ENCODE measurements at places on chromosomes 12 and 14. TPM values are rescaled to one million over a fixed set of nuclear protein-coding genes. Genes with fewer than 3 reads are reported as not detected.

DNA sequence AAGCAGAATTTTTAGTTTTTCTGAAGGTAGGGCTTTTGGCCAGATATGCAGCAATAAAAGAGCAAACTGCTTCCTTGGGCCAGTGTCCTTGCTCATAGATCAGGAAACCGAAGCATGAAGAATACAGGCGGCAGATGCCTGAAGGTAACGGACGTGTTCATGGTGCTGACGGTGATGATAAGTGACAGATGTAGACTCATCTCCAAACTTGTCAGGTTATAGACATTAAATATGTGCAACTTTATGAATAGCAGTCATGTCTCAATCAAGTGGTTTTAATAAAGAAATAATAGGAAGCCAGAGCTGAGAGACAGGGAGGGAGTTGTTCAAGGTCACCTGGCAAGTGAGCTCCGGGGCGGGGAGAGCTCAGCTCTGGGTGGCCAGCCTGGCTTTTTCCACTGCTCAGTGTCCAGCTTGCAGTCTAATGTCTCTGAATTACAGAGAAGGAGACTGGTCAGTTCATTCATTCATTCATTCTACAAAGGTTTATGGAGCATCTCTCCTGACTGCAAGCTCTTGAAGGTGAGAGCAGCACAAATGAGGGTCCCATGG lies 1.0 kb downstream of the SERPINA5 start:
- DNase-seq, result no peak

- no peak for DNase-seq
These were observed 1.3 kb upstream of the LTBP2 start for GRCh38 chr14:74613211-74613914.

DNA sequence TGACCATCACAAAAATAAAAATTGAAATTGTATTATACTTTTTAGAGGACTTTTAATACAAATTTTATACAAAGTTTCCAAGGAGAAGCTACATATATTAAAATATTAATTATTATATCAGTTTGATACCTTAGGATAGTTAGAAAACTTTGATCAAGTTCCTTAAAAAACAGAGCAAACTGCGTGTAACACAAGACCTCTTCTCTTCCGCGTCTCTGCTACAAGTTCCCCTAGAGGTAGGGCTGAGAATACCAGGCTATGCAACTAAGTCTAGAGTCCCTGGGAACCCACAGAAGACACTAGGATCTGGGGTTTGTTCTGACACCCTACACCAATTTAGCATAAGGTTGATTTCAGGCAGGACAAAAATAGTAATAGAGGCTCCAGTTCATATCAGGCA lies 319.0 kb downstream of the FOXG1 start:
- DNase-seq, result no peak

DNA sequence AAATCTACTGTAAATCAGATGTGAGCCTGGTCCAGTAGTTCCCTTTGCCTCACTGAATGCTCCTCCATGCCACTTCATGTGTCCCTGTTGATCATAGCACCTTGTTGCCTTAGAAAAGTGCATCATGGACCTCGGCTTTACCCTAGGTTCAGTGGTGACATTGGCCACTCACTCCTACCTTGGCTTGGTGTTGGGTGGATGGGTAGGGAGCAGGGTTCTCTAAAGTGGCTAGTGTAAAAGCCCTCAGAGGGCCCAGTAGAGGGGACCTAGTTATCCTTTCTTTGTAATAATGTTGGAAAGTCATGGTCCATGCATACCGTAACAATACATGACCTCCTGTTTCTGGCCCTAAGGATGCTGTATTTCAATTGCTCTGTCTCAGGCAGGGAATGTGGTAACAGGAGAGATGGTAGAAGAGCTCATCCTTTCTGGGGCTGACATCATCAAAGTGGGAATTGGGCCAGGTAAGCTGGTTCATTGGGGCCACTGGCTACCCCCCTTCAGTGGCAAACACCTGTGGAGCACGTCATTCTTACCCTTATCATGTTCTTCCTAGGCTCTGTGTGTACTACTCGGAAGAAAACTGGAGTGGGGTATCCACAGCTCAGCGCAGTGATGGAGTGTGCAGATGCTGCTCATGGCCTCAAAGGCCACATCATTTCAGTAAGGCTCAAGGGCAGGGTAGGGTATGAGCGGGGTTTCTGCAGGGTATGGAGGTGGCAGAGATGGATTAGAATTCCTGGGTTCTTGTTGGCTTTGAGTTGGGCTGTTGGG lies 4.1 kb downstream of the GMPR2 start:
- DNase-seq, result peak; percentile 20

DNA sequence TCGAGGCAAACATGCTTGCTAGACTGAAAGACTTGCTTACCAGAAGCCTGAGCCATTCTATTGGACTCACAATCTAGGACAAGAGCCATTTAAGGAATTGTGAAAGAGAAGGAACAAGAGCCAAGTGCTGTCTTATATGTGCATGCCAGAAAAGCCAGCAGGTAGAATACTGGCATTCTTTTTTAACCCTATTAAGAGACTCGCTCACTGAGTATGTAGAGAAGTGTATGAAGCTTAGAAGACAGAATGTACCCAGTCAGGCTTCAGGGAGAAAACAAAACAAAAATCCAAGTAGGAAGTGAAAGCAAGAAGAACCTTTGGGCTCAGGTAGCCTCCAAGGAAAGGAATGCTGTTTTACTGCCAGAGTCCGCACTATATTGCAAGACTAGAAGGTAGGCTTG lies 65.9 kb downstream of the DCAF5 start:
- DNase-seq, result no peak

DNA sequence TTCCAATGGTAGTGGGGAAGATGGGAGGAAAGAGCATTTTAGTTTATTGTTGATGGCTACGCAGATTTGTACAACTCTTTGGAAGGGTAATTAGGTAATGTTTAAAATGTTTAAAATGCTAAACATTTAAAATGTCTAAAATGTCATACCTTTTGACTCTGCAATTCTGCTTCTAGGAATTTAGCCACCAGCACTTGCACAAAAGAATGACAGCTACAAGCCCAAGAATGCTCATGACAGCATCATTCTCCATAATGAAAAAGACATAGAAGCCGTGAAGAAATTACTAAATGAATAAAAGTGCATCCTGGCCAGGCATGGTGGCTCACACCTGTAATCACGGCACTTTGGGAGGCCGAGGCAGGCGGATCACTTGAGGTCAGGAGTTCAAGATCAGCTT lies 19.9 kb upstream of the DYNC1H1 start:
- DNase-seq, result no peak

Gene TAS2R7
- not detected for total RNA-seq

Gene SLC25A21
- 0.31 TPM for total RNA-seq

- no peak for DNase-seq
These were observed 150.6 kb downstream of the BCAT1 start for GRCh38 chr12:24798335-24798734.

Gene LRRK2
- total RNA-seq, result 5.9 TPM

Gene SPIC
- 0.43 TPM for total RNA-seq

- no peak for DNase-seq
These were observed 42.9 kb downstream of the ERH start for GRCh38 chr14:69355154-69355597.

GRCh38 chr12:48126953-48127630 lies 7.9 kb downstream of the PFKM start:
- no peak for DNase-seq

DNA sequence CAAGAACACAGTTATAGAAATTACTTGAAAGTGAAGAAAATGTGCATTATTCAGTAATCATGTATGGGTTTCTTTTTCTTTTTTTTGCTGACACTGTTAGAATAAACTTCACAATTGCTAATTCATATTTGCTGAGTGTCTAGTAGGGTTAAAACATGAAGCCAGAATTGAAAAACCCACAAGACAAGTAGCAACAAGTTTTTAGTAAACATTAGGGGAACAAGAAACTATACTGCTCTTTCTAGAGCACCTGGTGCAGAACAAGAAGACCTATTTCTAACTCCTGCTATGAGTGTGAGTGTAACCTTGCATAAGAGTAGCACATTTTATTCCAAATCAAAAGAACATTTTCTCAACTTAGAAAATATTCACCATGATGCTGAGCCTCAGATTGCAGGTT lies 83.2 kb downstream of the ITPR2 start:
- DNase-seq, result no peak

Gene LPAR5
- 1.5 TPM for total RNA-seq

DNA sequence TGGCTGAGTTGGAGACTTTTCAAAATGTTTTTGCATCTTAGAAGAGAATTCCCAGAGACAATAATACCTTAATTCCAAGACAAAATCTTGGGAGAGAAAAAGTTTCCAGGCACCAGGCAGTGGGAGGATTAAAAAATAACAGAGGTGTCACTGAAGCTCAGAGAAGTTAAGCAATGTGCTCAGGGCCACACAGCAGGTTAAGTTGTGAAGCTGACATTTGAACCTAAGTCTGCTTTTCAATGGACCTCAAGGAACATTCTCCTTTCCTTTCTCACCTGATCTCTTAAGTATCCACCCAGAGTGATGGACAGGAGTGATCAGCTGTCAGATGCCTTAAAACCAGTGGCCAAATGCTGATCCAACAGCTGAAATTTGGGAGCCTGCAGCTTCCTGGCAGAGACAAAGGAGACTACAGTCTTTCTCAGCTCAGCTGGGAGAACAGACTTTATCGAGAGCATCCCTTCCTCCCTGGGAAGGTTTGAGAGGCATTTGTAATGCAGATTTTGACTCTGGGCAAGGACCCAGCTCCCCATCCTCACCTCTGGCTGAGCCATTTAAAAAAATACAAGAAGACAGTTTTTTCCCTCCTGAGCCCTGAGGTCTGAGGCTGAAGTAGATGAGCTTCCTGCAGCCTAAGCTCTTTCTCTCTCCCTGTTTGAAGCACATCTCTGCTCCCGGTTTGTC lies 174.9 kb upstream of the RPH3A start:
- no peak for DNase-seq

GRCh38 chr12:15580431-15580830 lies 208.8 kb downstream of the EPS8 start:
- DNase-seq, result no peak

Gene TSPAN9
- 53.2 TPM for total RNA-seq

GRCh38 chr12:69163681-69164362 lies 75.5 kb upstream of the CPSF6 start:
- DNase-seq, result no peak

Gene TMEM132C
- total RNA-seq, result 0.19 TPM

DNA sequence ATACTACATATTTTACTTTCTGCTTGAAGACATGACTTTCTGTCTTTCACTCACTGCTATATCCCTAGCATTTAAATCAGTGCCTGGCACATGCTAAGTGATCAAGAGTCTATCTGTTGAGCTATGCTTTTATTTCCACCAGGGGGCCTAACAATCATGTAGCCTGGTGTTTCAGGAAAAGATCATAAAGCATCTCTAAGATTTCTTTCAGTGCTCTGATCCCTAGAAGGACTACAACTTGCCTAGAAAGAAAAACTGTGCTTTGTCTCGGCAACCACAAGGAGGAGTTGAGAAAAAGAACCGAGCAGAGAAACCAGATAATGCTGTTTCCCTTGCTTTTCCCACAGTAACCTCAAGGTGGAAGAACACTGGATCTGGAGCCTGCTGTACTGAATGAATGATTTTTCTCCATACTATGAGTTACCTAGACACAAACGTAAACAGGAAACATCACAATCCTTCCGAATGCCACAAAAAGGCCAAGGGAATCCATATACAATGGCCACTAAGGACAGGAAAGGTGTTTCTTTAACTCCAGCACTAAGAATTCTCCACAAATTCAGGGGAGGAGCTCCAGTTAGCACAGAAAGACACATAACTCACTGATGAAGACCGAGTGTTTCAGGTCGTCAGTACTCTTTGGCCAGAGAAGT lies 1.2 kb downstream of the CRY1 start:
- DNase-seq, result no peak

- no peak for DNase-seq
These were observed 121.9 kb downstream of the ADGRD1 start for GRCh38 chr12:131075611-131076010.

- no peak for DNase-seq
These were observed 45.0 kb downstream of the TRAFD1 start for GRCh38 chr12:112170376-112170775.

DNA sequence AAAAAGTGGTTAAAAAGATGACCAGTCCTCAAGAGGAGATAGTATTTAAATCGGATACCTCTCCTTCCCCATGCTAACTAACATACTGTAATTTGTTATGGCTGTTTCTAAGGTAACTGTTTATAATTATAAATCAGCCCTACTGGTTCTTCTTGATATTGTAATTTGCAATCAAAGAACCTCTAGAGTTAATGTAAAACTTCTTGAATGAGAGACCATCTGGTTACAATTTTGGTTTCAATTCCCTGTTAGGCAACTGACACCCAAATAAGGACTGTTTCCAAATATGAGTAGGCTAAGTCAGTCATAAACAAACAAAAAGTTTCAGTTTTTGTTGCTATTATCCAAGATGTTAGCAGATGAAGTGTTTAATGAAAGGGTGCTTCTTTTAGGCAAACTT lies 120.2 kb upstream of the DNM1L start:
- DNase-seq, result no peak

Gene KRT7
- 19.2 TPM for total RNA-seq

Gene PRH2
- total RNA-seq, result not detected

DNA sequence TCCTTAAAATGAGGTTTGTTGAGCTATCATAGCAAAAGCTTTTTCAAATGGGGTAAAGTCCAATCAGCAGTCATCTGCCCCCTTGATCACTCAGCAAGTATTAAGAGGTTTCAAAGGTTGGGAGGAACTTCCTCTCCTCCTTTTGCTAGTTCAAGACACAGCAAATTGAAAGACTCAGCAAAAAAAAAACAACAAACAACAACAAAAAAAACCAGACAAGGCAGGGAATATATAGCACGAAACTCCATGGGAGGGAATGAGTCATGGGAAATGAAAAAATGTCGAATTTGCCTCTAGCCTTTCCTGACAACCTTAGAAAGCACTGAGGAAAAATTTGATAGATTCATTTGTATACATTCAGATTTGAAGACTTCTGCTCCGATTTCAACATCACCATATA lies 1.6 kb upstream of the SLC7A8 start:
- DNase-seq, result no peak

DNA sequence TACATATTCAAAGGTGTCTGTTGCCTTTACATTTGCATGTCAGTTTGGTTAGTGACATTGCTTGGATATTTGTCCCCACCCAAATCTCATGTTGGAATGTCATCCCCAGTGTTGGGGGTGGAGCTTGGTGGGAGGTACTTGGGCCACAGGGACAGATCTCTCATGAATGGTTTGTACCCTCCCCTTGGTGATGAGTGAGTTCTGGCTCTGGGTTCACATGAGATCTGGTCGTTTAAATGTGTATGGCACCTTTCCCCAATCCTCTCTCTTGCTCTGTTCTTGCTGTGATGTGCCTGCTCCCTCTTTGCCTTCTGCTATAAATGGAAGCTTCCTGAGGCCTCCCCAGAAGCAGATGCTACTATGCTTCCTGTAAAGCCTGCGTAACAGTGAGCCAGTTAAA lies 207.9 kb upstream of the DIO3 start:
- no peak for DNase-seq

Gene HOXC12
- not detected for total RNA-seq

Gene ACIN1
- 40.5 TPM for total RNA-seq

Gene LRRC74A
- not detected for total RNA-seq

- no peak for DNase-seq
These were observed 158.9 kb downstream of the FBXL14 start for GRCh38 chr12:1435456-1435855.

DNA sequence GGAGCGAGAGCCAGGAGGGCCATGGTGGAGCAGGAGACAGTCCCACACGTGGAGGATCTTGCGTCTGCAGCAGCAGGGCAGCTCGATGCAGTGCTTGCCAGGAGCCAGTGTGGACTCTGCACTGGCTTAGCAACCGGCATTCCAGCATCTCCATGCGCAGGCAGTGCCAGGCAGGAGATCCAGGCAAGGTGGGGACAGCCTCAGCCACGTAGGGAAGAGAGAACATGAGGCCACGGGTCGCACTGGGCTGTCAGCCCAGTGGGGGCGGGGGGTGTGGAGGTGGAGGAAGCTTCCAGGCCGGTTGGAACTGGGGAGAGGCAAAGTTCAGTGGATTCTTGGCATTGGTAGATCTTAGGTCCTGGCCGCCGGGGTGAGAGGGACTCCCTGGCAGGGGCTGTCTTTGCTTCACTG lies 121.0 kb upstream of the EVL start:
- DNase-seq, result peak; percentile 97

Data from right lobe of liver (tissue), 6 donors.